ENCODE measurements at places on chromosomes 2 and 18.

GRCh38 chr18:933082-933481 lies 28.4 kb downstream of the ADCYAP1 start:
- no peak for DNase-seq

GRCh38 chr2:238811293-238811692 lies 36.6 kb upstream of the TWIST2 start:
- no peak for DNase-seq

DNA sequence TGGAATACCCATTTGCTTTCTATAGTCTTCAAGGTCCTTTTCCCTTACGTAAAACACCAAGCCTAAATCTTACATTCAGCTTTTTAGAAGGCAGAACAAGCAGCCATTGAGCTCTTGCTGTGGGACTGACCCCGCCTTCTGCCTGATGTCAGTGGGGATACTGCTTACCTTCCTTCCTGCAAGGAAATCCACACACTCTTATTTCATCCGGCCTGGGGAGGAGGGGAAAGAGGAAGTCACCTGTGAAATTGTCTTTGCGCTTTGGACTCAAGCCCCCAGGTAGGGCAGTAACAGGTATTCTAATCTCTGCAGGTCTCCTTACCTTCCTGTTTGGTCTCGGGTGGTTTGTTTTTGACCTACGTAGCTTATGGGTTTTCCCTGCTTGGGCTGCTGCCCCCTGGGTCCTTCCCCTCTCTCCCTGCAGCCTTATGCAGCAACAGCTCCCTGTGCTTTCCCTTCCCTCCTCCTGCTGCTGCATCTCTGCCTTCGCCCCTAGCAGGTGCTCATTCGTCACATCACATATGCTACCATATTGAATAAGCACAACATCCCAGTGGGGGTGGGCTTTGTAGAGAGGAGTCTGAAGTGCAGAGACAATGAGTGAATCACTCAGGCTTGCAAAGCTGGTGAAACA lies 402.5 kb upstream of the TRIB2 start:
- DNase-seq = no peak

- DNase-seq = no peak
Observed at GRCh38 chr2:18566145-18566769, 5.8 kb upstream of the RDH14 start.

DNA sequence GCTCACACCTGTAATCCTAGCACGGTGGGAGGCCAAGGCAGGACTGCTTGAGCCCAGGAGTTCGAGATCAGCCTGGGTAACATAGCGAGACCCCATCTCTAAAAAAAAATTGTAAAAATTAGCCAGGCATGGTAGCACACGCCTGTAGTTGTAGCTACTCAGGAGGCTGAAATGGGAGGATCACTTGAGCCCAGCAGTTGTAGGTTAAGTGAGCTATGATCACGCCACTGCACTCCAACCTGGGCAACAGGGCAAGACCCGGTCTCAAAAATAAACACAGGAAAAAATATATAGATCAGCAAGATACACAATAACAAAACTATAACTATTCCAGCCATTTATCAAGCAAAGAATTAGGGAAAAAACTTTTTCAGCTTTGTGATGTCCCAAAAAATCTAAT lies 3.0 kb downstream of the SF3B1 start:
- DNase-seq = no peak

DNA sequence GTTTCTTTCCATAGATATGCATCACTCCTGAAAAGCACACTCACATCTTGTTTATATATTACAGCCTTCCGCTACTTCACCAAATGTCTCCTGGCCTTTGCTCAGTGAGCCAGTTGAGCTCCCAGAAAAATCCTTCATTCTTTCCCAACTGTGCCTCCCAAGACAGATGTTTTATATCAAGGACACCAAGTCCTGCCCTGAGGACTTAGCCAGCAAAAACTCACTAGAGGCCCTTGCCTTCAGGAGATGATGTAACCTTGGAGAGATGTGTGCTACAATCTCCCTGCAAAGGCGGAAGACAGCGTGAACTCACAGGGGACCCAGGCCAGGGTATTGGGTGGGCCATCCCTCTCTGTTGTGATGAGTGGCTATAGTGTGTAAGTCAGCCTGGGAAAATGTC lies 86.1 kb upstream of the CTAGE1 start:
- DNase-seq = no peak

DNA sequence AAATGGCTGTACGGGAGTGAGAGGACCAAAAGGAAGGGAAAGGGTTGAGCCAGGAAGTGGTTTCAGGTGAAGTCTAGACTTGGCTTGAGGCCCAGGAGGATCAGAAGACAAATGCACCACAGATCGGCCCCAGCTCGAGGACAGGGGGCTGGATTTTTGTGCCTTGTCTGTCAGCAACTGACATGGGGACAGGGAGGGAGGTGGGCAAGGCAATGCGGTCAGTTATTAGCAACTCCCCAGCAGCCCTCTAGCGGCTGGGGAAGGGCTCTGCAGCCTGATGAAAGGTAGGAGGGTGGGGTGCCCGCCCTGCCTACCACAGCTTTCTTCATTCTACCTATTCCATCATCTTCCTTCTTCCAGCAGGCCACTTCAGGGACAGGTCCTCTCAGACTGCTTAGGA lies 50.0 kb downstream of the CPO start:
- peak; percentile 38 for DNase-seq

DNA sequence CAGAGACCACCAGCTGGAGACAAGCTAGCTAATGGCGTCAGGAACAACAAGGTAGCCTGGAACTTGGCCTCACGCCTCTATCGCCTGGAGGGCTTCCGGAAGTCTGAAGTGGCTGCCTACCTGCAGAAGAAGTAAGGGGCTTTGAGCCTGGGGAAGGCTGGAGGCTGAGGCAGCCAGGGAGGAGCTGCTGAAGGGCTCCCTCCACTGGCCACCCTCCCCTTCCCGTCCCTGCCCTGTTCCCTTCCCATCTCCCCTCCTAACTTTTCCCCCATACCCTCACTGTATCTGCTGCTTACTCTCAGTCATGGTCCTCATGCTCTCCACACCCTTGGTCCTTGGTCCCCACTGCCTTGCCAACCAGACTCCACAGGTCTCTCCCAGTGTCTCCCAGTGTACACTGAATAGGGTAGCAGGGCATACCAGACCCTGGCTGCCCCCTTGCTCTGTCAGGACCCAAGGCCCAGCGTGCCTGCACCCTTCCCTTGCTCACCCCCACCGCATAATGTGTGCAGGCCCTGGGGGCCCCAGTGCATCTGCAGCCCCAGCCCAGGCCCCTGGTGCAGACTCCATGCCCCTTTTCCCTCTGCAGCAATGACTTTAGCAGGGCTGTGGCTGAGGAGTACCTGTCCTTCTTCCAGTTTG lies 18.8 kb downstream of the PSD4 start:
- no peak for DNase-seq

- no peak for DNase-seq
Observed at GRCh38 chr18:79635427-79635726, 44.2 kb upstream of the CTDP1 start.

- no peak for DNase-seq
Observed at GRCh38 chr2:202782940-202783558, 88.5 kb downstream of the ICA1L start.

DNA sequence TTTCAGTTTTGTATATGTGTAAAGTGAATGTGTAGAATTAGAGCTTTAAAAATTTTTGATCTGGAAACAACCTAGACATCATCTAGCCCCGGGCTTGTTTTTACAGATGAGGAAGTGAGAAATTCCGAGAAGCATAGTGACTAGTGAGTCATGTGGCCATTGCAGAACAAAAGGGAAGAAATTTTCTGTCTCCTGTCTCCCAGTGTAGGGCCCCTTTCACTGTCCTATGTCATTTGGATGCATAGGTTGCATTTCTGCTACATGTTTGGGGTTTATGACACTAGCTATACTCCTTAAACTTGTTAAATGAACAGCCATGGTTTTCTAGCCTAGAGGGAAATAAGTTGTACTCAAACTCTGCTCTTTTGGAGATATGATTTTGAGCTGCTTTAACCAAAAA lies 84.6 kb downstream of the PLCL1 start:
- DNase-seq = peak; percentile 77
